ENCODE measurements at places on chromosomes 12 and 14. TPM values are rescaled to one million over a fixed set of nuclear protein-coding genes. Genes with fewer than 3 reads are reported as not detected.

The HHIPL1 gene
- 4.3 TPM for total RNA-seq

- no peak for DNase-seq
Measured at GRCh38 chr14:73788701-73789551, 62.7 kb upstream of the PTGR2 start.

The KERA gene
- 10.0 TPM for total RNA-seq

The STYK1 gene
- 4.9 TPM for total RNA-seq

The VDR gene
- total RNA-seq: 0.09 TPM

The ART4 gene
- 0.09 TPM for total RNA-seq

DNA sequence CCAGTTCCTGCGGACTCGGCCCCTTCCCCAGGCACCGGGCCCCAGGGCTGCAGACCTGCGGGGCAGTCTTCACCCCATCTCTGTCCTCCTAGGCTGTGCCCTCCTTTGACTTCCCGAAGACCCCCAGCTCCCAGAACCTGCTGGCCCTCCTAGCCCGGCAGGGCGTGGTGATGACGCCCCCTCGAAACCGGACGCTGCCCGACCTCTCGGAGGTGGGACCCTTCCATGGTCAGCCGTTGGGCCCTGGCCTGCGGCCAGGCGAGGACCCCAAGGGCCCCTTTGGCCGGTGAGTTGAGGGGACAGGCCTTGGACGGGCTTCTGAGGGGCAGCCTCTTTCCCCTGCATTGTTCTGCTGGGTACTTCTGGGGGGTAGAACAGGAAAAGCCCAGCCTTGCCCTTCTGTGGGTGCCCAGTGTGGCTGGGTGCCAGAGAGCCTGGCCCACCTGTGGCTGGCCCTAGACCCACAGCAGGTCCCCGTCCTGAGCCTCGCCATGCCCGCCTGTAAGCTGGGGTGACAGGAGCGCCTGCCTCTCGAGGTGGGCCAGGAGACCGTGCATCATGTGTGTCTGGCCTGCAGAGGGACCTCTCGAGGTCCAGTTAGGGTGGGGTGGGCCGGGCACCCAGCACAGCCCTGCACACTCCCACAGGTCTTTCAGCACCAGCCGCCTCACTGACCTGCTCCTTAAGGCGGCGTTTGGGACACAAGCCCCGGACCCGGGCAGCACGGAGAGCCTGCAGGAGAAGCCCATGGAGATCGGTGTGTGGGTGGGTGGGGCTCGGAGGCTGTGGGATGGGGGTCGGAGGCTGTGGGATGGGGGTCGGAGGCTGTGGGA, 12.6 kb upstream of the PUS1 start:
- no peak for DNase-seq

DNA sequence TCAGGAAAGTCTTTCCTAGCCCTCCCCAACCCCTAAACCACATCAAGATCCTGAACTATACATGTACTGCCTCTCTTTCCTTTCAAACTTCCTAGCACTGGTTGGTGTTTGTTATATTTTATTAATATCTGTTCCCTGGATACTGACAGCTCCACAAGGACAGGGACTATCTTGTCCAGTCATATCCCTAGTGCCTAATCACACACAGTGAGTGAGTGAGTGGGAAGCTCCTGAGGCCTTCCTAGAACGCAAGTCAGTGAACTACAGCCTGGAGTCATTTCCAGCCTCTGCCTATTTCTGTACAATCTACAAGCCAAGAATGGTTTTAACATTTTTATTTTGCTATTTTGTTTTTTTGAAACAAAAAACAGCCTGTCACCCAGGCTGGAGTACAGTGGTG, 7.5 kb upstream of the ACTR6 start:
- DNase-seq: no peak

DNA sequence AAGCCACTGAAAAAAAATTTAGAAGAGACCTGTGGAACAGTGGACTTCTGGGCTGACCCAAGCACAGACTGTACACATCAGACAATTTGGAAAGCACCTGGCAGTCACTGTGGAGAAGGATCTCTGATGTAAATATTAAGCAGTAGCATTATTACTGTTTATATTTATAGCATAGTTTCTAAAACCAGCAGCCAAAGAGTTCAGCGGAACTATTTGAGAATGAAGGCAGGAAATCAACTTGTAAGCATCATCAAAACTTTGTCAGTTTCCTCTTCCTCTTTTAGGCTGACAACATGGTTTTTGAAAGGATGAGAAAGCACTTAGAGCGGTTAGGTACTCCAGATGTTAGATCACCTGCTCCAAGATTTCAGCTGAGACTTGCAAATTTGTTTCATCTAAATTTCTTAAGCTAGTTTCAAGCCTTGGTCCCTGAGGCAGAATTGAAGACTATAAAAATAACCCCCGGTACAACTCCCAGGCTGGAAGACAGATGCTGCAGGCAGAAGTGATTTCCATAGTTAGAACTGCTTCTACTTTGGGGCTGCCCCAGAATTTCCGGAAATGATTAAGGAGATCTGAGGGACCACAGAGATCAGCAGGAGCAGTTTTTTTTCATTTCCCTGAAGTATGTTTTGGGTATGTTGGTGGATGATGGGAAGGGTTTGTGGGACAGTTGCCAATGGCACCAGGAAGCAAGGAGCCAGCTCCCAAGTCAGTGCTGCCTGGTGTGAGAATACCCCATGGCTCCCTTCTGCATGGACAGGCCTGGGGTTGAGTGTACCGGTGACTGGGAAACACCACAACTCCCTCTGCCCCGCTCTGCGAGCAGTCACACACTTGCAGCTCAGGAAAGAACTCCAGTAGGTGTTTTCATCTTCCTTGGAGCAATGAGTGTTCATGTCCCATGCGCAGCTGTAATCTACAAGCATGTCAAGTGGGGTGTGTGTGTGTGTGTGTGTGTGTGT, 354.5 kb downstream of the NUAK1 start:
- DNase-seq: no peak

All from cerebellum (tissue), 4 donors.